ENCODE measurements at places on chromosomes 5 and 9.

DNA sequence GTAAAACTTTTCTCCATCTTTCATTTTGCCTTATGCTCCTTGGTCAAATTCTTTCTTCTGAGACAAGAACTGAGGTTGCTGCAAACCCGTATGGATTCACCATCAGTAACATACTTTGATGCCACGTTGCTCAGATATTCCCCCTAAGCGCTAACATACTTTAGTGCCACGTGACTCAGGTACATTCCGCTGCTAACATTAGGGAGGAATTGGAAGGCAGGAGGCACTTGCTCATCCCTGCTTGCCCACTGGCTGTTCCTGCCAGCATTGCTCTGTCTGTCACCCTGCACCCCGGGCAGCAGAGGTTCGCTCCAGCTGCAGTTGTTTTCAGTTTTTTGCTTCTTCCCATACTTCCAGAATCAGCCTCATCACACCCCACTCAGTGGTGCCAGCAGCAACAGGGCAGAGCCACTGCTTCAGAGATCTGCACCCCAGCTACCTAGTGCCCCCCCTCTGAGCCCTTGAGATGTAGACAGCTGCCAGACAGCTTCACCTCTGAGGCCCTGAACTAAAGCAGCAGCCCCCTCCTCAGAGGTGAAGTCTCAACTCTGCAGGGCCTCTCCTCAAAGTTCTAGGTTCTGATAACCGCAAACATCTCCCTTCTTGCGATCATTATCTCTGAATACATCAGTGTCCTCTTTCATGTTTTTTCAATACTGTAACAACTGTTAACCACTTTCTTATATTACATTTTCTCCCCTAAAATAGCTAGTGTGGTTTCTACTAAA is 228.0 kb upstream of the KIF2A start:
- DNase-seq: no peak

DNA sequence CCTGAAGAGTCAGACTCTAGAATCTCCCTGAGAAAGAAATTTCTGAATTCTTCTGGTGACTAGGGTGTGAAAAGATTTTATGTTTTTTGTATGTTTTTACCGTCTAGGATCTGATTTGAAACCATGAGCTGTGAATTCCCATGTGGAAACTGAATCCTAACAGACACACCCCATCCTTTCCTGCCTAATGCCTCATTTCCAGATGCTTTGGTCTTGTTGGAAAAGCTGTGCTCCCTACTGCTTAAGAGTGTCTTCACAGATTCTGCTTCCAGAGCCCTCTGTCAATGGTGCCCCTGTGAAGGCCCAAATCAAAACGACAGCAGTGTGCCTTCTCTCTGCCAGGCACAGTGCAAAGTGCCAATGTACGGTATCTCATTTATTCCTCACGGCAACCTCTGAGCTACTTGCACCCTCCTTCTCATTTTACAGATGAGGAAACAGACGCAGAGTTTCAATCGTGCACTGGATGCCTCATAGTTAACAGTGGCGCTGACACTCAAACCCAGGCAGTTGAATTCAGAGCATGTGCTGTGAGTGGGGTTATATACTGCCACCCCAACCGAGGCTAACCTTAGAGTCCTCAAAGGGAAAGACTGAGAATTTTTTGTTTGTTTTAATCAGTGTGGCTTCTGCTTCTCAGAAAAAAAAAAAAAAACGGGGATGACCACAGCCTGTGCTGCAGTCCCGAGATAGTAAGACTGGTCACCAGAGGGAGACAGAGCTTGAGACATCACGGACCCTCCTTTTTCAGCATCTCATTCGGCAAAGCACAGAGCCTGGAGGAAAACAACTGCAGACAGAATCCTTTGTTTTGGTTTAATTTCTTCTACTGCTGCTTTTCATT is 188.4 kb downstream of the SNCAIP start:
- DNase-seq: no peak

DNA sequence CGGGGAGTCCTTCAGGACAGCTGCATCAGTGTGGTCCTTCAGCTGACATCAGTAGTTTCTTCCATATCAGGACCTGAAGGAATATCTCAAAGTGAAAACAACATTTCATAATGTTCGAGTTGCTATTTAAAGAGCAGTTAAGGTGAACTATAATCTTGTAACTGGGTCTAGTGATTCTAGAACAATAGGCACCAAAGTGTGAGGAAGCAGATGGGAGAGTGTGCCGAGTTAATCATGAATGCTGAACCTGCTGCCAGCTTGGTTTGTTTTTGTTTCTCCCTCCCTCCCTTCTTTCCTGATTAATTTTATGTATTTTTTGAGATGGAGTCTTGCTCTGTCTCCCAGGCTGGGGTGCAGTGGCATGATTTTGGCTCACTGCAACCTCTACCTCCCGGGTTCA is 3.6 kb upstream of the PTGR1 start:
- peak; percentile 84 for DNase-seq

- DNase-seq: no peak
Observed at GRCh38 chr5:153907170-153907775, 131.4 kb downstream of the FAM114A2 start.

GRCh38 chr5:136981936-136982335 is 517.2 kb downstream of the SPOCK1 start:
- no peak for DNase-seq

DNA sequence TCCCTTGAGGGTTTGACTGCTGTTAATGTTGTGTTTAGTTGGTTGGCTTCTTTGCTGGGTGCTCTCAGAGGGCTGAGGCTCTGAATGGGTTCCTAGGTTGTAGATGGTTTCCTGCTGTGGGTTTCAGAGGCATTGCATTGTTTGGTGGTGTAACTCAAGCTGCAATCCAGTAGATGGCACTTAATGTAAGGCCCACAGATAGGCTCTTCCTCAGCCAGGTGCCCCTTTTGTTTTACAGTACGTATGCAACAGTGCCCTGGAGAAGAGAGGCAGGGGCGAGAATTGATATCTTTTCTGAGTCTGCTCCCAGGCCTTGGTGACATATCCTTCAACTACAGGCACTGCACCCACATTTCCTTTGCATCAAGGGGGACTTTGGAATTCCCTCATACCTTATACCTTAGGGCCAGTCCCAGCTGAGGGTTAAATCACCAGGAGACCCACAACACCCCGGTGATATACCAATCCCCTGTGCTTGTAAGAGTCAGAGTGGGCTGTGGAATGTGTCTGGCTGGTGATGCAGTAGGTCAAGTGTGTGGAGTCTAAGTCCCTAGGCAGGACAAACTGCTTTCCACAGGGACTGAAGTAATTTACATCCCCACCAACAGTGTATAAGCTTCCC is 7.0 kb upstream of the UGT3A2 start:
- DNase-seq: no peak

- no peak for DNase-seq
Observed at GRCh38 chr5:179606071-179606909, 17.2 kb downstream of the HNRNPH1 start.

DNA sequence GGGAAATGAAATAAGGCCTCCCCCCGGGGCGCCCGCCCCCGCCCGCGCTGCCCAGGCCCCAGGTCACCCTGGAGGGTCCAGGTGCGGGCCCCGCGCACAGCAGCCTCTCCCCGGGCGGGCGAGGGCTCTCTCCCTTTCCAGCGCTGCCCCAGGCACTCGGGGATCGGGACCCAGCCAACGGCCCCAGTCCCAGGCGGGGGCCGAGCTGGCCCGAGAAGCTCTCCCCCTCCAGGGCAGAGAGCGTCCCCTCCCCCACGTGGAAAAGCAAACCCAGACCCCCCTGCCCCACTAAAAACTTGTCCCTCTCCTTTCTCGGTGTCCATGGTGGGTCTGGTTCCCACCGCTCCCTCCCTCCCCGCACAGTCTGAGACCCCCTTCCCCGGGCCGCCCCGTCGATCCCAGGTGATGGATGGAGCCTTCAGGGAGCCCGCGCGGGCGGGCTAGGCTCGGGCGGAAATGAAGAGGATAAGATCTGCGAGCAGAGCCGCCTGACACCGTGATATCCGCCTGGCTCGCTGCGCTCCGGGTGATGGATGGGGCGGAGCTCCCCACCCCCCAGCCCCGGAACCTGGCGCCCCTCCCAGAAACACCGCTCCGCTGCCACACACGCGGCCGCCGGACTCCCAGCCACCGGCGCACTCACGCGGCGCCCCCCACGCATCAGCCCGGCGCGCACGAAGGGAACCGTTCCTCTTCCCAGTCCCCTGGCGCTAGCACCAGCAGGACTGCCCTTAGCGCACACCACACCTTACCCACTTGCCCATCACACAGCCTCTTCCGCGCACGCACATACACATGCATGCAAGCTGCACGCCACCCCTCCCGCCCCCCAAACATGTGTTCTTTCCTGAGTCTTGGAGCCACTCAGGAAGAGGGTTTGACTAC is 81.7 kb upstream of the ZBTB43 start:
- DNase-seq: no peak

DNA sequence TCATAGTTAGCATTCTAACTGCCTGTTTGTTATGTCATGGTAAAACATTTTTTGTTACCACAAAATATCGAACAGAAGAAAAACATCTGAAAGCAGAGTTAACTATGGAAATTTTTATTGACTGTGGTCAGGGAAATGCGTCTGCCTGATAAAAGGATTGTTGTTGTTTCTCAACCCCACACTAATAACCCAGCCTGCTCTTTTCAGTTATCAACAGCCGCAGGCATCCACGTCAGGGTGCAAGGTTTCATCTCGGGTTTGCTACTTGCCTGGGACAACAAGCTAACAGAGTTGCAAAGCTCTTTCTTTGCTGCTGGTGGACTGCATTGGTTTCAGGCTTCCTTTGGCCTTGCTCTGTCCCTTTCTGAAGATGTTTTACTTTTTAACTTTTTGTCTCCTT is 969.2 kb downstream of the CDH18 start:
- no peak for DNase-seq

GRCh38 chr9:130354806-130355205 is 89.2 kb downstream of the HMCN2 start:
- no peak for DNase-seq

DNA sequence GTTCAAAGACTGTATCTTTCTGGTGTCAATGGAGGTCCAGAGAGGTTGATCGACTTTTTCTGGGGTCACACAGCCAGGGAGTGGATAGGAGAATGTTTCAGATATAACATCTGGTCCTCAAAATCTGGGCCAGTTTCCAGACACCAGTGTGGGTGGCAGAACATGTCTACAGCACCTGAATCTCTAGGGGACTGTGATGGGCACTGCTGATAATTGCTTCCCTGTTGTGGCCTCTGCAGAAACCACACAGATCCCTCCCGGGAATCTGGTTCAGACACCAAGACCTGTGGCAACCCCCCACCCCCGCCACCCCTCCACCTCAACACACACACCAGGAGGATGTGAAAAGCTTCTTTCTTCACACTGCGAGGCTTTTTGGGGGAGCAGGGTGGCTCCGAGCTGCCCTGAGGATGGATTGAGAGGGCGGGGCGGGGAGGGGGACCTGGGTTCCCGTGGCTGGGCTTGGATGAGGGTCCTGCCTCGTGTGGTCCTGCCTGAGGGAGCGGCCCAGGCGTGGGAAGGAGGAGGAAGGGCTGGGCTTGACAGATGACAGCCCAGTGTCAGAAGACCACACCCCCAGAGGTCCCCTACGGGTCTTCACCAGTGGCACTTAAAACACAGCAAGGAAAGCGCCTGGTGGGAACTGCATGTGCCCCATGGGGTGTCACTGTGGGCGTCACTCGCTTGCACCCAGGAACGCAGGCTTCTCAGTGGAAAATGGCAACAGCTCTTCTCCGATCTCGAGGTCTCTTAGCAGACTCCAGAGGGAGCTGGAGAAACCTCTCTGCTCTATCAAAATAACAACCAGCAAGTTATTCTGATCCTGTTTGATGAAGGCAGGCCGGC is 55.2 kb downstream of the TRIP13 start:
- DNase-seq: no peak

DNA sequence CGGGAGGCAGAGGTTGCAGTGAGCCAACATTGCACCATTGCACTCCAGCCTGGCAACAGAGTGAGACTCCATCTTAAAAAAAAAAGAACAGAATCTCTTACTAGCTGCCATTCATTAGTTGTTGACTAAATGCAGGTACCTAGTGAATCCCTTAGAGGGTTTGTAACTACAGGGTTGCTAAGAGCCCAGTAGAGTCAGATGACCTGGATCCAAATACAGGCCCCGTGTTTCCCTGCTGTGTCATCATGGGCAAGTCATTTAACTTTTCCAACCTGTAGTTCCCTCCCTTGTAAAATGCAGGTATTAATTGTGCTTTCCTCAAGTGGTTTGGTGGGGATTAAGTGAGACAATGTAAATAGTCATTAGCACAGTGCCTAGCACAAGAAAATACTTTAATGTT is 32.8 kb downstream of the PLAC8L1 start:
- no peak for DNase-seq

DNA sequence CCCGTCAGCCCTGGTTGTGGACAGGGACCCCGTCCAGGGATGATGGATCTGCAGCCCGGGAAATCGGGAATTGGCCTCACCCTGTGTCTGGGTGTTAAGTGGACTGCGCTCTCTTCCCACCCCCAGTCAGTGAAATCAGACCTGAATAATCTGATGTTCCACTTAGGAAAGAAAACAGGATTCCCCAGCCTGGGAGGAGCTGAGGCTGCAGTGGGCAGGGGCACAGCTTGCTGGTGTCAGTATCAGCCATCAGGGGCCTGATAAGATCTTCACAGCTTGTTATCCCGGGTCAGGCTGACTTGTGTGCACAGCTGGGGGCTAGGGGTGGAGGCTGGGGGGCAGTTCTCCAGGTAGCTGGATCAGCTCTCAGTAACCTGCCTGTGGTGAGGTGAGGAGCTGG is 29.1 kb downstream of the LMX1B start:
- no peak for DNase-seq

GRCh38 chr9:121350993-121351561 is 19.0 kb downstream of the STOM start:
- peak; percentile 93 for DNase-seq
